ENCODE measurements at places on chromosomes 6 and 20.

DNA sequence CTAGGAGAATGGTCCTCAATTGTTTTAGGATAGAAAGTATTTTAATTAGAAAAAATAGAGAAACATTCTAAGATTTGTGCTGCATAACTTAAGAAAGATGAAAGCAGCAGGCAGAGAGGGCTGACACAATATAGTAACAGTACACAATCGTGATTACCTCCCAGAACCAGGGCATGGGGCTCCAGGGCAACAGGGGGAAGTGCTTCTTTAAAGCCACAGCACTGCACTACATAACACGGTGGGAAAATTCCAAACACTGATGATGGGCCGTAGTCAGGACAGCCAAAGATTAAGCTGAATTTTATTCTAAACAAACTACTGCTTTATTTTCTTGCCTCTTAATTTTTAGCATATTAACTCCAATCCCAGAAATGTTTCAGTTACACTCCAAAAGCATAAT lies 14.4 kb downstream of the EXOC2 start:
- no peak for DNase-seq

DNA sequence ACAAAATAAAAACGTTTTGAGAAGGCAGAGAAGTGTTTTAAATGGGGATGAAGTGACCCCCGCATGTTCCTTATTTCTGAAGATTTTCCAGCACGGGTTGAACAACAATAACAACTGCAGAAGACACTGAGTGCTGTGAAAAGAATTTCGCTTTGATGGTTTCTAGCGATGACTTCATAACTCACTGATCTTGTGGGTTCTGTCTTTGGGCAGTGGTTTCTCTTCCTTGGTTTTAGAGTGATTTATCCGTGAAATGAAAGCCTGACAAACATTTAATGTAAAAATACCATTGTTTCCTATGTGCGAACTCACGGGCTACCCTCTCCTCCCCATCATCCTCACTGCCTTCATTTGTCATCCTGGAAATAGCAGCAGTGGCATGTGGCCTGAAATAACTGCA lies 793.9 kb downstream of the QKI start:
- no peak for DNase-seq

- no peak for DNase-seq
Measured at GRCh38 chr6:20188630-20189075, 23.6 kb downstream of the MBOAT1 start.

GRCh38 chr6:90179190-90180169 lies 117.2 kb downstream of the BACH2 start:
- DNase-seq = no peak

- DNase-seq = peak; percentile 57
Measured at GRCh38 chr6:27553123-27553904, 80.4 kb upstream of the ZNF184 start.

- no peak for DNase-seq
Measured at GRCh38 chr20:56983813-56984212, 282.6 kb downstream of the BMP7 start.

- no peak for DNase-seq
Measured at GRCh38 chr6:98821756-98822405, 12.5 kb upstream of the POU3F2 start.

DNA sequence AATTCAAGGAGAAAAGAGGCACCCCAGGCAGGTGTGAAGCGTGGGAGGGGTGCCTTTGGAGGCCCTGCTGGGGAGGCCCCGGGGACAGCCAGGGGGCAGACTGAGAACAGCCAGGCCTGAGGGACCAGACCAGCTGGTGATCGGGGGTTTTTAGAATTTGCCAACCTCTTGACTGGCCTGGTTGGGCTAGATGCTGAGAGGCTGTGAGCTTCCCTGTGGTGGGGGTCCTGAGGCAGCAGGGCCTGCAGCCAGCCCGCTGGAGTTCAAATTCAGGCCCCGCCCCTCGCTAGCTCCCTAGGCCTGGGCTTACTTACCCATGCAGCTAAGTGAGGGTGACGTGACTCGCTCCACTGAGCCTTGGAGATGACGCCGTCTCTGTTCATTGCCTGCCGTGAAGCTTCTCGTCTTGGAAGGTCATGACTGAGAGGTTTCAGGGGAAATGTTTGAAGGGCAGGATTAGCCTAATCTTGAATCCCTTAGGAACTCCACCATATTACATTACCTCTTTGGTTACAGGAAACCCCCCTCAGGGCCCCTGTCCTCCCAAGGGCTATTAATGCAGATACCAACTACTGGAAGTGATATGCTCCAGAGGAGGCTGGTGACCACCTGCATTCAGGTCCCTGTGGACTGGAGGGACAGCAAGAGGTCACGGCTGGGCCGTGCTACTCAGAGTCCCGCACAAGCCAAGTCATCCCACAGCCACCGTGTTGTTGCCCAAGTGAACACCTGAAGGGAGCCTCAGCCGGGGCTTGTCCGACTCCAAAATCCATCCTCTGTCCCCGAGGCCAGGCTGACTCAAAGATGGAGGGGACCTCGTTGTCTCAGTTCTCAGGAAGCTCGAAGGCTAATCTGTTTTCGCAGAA lies 73.9 kb upstream of the DUSP22 start:
- DNase-seq = no peak

- DNase-seq = no peak
Measured at GRCh38 chr6:137823826-137824555, 43.1 kb upstream of the TNFAIP3 start.

- DNase-seq = no peak
Measured at GRCh38 chr20:34407962-34408474, 44.9 kb downstream of the ITCH start.

GRCh38 chr20:44050925-44051660 lies 135.9 kb downstream of the JPH2 start:
- DNase-seq = no peak

DNA sequence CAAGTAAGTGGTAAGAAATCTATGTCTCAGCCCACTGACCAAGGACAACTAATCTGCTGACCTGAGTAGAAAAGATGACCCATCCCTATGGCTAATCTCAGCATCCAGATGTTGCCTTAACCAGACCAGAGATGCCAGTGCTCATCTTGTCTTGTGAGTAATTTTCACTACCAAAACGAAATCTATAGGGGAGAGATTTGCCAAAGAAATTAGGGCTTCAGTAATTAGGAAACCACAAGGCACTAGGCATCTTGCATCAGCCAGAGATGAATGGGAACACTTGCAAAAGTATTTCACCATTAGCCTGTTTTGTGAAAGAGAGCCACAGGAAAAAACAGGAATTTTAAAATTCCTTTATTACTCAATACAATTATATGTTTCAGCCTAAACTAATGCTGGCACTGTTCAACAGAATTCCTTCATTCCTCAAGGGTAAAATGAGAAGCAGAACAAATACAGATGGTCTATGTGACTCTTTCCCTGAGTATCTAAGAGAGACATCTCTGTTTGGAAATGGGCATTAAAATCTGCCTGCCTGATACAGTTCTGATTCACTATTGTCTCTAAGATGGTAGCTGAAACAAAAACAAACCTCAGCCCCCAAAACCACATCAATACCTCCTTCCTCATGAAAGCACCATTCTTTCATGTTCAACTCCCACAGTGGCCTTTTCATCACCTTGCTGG lies 87.8 kb downstream of the GMDS start:
- no peak for DNase-seq

GRCh38 chr20:7993238-7993637 lies 26.3 kb downstream of the TMX4 start:
- DNase-seq = no peak

DNA sequence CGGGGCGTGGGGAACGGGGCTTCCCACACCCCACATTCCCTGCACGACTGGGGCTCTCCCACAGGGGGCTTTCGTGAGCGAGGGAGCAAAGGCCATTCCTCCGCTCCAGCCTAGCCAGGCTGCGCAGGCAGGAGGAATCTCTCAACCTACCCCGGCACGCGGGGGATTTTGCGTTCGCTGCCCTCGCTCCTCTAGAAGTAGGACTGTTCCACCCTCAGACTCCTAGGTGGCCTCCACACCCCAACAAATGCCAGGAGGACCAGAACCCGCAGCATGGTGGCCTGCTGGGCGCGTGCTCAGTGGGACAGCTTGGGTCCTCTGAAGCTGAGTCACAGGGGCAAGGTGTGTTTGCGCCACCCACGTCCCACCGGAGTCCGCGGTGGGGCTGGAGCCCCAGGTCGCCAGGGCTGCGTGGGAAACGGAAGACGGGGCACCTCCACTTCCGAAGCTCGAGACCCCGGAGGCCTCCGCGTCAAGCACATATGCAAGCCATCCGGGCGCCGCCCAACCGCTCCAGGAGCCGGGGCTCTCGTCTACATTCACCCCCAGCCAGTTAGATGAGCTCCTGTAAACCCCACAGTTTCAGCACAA lies 1938.5 kb upstream of the DEFB115 start:
- DNase-seq = no peak

DNA sequence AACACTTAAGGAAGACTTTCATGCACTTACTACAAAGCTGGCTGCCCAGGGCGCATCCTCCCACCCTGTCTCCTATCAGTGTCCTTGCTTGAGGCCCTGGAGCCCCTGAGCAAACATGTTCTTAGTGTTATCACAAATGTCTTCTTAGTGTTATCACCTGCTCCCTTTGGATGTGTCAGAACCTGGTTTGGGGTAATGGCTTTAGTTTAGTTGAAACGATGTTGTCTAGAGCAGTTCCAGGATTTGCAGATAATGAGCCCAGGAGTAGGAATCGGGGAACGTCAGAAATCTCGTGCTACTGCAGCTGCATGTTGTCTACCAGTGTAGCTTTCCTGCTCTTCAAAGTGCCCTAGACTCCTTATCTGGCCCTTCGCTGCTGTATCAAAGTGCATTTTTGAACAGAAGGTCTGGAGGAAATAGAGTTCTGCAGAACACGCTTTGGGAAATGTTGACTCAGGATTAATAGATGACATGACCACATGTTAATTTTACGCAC lies 69.6 kb downstream of the PHACTR2 start:
- no peak for DNase-seq

GRCh38 chr6:17039266-17039665 lies 62.6 kb upstream of the STMND1 start:
- DNase-seq = no peak

DNA sequence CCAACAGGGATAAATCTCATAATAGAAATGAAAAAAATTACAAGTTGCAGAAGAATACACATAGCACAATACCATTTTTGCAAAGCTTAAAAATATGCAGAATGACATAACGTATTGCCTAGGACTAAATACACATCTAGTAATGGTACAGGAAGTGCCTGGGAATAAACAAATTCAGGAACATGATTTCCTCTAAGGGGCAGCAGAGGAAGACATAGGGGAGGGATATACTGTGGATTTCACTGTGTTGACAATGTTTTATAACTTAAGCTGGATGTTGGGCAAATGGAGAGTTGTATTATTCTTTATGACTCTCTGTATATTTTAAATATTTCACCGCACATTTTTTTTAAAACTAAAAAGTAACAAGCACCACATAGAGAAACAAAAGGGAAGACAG lies 5.6 kb upstream of the GLO1 start:
- DNase-seq = no peak

DNA sequence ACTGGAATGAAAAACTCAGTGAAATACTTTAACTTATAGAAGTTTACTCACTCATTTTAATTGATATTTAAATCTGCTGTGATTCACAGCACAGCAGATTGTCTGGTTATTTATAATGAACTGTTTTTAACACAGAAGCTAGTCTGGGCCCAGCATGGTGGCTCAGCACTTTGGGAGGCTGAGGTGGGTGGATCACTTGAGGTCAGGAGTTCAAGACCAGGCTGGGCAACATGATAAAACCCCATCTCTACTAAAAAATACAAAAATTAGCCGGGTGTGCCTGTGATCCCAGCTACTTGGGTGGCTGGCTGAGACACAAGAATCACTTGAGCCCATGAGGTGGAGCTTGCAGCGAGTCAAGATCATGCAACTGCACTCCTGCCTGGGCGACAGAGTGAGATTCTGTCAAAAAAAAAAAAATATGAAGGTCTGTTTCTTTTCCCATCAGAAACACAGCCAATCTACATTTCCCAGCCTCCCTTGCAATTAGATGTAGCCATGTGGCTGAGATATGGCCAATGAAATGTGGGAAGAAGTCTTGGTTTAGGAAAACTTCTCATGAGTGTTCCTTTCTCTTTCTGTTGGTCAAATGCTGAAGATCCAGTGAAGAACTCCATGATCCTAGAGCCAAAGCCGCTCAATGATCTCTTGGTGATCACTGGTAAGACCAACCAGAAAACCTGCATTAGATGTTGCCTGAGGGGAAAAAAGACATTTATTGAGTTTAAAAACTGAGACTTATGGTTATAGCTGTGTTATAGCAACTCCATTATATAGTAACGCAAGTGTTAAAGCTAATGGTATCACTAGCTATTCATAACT lies 31.3 kb upstream of the BTN3A2 start:
- DNase-seq = no peak

GRCh38 chr6:24284006-24284405 lies 73.9 kb downstream of the DCDC2 start:
- DNase-seq = no peak

- no peak for DNase-seq
Measured at GRCh38 chr6:89360415-89360999, 8.0 kb upstream of the UBE2J1 start.

DNA sequence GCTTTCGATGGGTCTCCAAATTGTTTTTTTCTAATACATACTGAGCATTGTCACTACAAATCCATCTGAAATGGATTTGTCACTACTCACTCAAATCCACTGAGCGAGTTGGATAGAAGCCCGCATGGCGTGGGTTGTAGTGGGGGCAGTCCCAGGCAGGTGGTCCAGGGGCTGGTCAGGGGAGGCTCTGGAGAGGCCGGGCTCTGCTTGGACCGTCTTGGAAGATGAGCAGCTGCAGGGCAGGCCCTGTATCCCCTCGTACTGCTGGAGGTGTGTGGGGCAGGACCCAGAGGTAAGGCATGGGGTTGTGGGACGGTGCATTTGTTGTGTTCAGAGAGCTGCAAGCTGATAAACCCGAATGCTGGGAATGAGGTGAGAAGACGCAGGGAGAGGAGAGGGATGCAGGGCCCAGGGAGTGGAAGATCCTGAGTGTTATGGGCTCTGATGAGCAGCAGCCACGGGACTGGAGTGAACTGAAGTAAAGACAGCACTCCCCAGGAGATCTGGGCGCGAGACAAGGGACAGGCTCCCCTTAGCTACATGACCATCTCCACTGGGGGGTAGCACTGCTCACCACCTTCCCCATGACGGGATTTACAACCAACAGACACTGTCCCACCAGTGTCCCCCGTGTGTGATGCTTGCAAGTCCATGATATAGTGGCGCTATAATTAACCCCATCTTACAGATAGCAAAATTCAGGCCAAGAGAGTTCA lies 45.9 kb downstream of the PSMG4 start:
- no peak for DNase-seq

DNA sequence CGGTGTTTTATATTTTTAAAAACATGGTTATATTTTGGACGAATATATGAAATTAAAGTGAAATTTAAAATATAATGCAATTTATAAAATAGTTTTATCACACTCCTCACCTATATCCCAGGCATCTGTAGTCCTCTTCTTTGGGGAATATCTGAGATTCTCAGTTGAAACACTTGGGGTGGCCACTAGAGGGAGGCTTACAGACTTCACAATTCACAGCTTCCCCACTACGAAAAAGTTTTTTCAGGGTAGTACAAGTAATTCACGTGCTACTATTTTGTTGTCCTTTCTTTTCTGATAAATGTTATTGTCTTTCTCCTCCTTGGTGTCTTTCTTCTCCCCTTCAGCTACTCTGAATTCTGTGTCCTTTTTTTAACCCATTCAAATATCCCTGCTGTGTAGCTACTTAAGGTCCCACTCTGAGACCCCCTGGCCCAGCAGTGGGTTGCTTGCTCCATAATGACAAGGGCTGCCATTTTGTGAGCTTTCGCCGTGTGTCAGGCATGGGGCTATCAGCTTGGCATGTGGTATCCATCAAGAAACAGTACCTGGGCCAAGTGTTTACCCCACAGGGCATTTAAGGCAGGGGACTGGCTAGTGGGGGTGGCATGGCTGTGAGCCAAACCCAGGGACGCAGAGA lies 43.6 kb upstream of the PHACTR3 start:
- DNase-seq = peak; percentile 22

GRCh38 chr6:11538819-11539468 lies 1.4 kb downstream of the TMEM170B start:
- DNase-seq = no peak
